ENCODE measurements at places on chromosomes 4 and X.

DNA sequence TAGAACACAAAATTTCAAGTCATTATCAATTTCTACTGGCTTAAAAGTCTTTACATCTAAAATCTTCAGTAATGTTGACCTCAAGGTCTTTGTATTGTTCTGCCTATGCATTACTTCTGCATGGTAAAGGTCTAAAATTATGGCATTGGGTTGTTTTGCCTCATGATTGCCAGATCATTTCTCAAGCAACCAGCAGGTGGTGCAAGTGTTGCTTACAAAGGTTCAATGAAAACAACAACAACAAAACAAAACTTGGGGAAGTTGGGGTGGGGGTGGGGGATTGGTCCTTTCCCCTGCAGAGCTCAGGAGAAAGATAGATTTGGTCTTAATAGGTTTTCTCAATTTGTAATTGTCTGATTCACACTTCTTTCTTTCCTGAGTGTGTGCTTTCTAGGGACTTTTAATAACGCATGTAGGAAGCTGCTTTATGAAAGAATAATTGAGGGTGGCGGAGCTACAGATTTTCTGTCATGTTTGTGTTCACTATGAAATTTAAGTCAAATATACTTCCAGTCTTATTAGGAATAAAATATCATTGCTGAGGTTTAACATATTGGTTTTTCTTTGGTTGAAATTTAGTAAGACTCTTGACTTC, 145.1 kb downstream of the COL4A5 start:
- DNase-seq: no peak

DNA sequence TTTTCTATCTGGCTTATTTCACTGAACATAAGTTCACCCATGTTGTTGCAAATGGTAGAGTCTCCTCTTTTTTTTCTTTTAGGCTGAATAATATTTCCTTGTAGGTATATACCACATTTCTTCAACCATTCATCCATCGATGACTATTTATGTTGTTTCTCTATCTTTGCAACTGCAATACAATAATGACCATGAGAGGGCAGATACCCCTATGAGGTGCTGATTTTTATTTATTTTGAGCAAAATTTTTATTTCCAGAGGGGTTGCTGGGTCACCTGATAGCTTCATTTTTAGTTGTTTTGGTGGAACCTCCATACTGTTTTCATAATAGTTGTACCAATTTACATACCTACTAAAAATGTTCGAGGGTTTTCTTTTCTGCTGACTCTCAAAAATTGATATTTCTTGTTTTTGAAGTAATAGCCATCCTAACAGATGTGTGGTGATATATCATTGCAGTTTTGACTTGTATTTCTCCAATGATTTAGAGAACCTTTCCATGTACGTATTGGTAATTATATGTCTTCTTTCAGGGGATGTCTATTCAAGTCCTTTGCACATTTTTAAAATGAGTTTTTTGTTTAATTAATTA, 1697.0 kb downstream of the PCDH7 start:
- DNase-seq: no peak

- DNase-seq: no peak
These were observed 7.5 kb downstream of the SEPTIN6 start for GRCh38 chrX:119685225-119686066.

- DNase-seq: no peak
These were observed 155.7 kb downstream of the NSUN7 start for GRCh38 chr4:40905414-40905813.

DNA sequence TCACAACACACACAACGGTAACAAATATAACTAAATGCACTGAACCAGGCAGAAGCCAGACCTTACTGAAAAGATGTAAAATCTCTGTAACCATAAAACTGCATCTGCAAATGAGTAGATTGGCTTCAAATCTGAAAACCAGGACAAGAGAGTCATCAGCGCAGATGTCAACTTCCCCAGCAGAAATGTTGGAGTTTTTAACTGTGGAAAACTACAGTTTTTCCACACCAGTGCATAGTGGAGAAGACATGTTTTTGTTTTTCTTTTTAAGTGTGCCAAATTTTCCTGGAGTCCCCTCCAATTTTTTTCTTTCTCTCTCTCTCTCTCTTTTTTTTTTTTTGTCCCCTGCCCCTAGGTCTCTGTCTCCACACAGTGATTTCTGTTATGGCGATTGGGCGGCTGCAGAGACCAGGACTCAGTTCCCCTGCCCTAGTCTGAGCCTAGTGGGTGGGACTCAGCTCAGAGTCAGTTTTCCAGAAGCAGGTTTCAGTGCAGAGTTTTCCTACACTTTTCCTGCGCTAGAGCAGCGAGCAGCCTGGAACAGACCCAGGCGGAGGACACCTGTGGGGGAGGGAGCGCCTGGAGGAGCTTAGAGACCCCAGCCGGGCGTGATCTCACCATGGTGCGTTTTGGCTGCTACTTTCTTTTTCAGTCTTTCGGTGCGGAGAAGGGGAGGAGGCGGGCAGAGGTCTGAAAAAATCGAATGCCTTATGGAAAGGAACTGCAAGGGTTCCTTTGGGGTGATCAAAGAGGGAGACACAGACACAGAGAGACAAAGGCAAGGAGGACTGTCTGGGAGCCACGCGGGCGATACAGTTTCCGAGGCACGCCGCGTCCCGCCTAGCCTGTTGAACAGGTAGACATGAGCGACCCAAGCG, at the start of gene GUCY1A1:
TSS of gene GUCY1A1 (plus strand) at position 505 of the 878 bp plus-strand sequence. CDS start 30,020 bp downstream, outside the sequence.
- no peak for DNase-seq

DNA sequence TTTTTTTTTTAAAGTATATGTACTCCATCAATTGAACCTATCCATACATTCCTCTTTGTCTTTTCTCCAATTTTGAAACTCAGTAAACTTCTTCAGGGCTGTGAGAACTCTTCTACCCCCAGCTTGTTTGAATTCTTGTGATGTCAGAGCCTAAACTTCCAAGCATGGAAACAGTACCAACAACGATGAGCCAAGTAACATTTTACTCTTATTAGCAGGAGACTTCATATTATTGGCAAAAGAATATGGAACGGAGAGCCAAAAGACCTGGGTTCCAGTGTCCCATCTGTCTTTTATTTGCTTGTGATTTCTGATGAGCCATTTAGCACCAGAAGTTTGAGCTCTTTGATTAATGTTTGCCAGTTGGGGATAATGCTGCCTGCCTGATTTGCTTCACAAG, 5.3 kb downstream of the DIAPH2 start:
- DNase-seq: no peak

DNA sequence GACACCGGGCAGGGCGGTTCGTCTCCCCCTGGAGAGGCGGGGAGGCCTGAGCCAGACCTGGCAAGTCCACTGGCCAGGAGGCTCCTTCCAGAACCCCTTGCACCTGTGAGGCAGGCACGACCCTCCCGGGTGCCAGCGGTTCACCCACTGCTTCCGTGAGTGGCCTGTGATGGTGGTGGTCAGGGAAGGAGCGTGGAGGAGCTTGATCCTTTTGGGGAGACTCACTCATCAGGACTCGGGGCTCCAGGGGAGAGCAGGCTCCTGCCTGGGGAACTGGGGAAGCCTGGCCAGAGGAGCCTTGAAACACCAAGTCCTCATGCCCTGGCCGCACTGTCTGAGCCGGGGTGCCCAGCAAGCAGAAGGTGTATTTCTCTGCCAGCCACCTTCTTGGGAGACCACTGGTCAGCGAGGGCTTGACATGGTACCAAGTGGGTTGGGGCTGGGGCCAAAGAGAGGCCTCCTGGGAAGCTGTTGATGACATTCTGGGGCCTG, 860 bp downstream of the FAM50A start:
- no peak for DNase-seq

All from lower leg skin (tissue), 4 donors.